ENCODE measurements at places on chromosomes 11 and 22. TPM values are rescaled to one million over a fixed set of nuclear protein-coding genes. Genes with fewer than 3 reads are reported as not detected.

DNA sequence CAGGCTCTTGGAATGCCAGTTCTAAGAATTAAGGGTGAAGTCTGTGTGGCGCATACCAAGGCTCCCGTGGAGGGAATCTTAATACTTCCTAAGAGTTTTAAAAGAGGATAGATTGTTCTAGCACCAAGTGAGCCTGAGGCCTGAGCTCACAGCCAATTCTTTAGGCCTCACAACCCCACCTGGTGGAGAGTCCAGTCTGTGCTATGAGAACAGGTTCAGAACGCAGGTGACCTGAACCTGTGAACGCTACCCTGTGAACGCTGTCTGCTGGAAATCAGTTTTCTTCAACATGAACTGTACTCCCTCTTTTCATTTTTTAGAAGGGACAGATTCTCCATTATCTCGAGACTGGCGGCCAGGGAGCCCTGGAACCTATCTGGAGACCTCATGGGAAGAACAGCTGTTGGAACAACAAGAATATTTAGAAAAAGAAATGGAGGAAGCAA, 43.2 kb upstream of the DLAT start:
- DNase-seq: peak; percentile 39

DNA sequence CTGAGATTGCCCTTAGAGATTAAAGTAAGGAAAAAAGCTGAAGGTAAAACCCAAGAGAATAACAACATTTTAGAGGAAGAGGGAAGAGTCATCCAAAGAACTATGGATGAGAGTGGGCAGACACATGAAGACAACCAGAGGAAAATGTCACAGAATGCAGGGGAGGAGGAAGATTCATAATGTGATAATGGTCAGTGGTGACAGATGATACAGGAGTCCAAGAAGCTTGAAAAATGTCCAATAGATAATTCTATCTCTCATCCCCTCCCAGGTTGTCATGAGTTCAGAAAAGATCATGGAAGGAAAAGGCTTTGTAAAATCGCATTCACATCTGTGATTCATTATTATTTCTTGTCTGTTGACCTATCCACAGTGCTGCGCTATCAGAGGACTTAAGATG, 282.3 kb upstream of the CCDC90B start:
- no peak for DNase-seq

DNA sequence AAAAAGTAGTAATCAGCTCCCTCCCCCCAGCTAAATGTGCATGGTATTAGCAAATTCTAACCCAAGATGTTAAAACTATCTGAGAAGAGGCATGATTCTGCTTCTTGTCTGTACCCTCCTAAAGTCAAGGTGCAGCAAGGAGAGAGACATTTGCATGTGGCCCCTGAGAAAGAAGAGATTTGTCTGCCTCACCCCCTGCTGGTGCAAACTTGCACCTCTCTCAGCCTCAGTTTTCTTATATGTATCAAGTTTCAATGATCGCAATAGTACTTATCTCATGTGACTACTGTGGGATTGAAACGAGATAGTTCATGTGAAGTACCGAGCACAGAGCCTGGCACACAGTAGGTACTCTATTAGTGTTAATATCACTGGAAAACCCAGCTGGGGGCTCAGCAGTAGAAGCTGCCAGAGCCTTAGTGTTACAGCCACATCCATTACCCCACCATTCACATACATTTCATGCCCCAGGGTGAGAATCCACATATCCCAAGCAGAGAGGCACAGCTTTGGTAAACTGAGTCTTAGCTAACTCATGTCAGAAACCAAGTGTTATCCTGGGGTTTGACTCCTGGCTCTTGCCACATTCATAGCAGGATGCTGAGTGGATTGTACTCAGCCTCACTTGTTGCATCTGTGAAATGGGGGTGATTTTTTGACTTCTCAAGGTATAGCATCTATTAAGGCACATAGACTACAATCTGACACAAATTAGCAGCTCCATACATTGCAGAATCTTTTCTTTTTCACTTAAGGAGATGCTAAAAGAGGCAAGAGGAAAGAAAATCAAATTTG, 24.9 kb downstream of the CD44 start:
- no peak for DNase-seq

GRCh38 chr22:27477171-27477570, 324.4 kb downstream of the MN1 start:
- no peak for DNase-seq

DNA sequence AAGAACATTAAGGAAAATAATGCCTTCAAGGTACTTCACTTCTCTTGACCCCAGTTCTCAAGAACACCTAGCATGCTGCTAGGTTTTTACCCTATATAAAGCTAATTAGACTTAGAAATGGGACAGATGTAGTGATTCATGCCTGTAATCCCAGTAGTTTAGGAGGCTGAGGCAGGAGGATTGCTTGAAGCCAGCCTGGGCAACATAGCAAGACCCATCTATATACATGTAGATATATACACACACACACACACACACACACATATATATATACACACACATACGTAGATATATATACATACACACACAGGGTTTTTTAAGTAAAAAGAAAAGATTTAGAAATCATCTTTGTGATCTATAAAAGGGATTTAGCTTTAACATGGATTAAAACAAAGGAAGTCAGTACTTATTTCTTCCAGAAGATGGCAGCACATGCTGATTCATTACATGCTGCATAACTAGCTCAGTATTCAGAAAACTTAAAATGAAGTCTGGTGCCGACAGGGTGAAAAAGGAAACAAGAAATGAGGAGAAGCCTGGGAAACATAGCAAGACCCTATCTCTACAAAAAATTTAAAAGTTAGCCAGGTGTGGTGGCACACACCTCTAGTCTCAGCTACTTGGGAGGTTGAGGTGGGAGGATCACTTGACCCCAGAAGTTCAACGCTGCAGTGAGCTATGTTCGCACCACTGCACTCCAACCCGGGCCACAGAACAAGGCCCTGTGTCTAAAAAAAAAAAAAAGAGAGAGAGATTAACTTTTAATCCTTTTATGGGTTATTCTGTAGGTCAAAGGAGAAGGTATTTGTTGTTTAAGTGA, 28.5 kb upstream of the RBX1 start:
- peak; percentile 38 for DNase-seq

DNA sequence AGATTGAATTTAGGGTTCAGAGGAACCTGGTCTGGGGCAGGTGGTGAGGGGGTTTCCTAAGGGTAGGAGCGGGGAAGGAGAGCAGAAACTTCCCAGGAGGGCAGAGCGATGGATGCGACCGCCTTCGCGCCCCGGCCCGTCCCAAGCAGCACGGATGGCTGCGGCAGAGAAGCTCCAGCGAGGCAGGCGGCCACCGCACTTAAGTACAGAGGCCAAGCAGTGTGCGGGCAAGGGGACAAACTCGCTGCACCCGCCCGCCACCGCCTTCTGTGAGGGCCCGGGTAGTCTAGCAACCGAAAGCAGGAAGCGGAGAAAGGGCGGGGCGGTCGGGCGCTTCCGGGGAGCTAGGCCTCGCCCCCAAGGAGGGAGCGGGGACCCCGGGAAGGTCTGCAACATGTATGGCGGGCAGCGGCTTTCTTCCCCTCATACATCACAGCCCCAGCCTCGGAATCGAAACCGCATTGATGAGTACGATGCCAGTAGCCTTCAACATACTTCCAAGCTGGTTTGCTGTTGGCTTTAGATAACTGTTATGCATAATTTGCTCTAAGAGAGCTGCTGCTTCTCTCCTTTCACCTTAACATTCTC, at the start of gene AGBL2:
TSS of gene AGBL2 (minus strand) at position 288 of the 588 bp plus-strand sequence. CDS start 719 bp downstream, outside the sequence.
- DNase-seq: peak; percentile 12

DNA sequence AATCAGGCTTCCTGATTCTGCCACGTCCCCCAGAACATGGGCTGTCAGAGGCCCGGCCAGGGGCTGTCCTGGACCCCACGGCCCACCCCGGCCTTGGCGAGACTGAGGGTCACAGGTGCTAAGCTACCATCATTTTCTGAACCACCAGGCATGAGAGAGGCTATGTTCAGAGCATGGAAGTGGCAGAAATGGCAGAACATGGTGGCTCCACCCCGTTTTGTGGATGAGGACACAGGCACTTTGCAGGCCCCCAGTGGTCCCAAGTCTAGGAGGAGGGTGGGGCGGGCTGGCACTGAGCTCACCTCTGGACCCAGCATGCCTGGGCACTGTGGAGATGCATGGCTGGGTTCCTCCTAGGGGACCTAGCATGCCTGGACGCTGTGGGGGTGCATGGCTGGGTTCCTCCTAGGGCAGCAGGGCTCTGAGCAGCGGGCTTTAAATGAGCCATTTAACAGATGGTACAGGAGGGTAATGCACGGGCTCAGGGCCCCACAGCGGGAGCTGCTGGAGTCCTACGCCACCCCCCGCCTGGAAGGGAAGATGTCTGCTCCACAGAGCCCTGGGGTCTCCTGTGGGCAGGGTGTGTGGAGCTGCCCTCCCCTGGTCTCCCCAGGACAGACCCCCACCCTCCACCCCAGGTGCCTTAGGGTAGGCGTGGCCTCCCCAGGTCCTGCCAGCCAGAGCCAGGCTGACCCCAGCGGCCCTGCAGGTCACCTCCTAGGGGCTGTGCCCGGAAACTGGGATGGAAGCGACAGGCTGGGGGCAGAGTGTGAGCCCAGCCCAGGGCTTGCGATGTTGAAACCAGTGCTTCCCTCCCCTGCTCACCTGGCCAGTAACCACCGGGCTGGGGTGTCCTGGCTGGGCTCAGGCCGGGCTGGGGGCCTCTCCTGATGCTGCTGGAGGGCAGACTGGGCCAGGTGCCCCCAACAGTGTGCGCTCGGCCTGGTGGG, 6.1 kb upstream of the MUC5AC start:
- no peak for DNase-seq

- DNase-seq: no peak
These were observed 1088.4 kb downstream of the LRRC4C start for GRCh38 chr11:40370821-40371616.

- DNase-seq: no peak
These were observed 22.3 kb upstream of the KCNJ11 start for GRCh38 chr11:17410606-17411379.

GRCh38 chr11:48019217-48019584, 38.8 kb downstream of the PTPRJ start:
- no peak for DNase-seq

- no peak for DNase-seq
These were observed 251.8 kb upstream of the BLID start for GRCh38 chr11:122367809-122368231.

GRCh38 chr11:68569357-68569756, 108.8 kb downstream of the PPP6R3 start:
- no peak for DNase-seq

- no peak for DNase-seq
These were observed 11.0 kb downstream of the OTUB1 start for GRCh38 chr11:63997104-63997700.

- DNase-seq: no peak
These were observed 120.9 kb downstream of the KCNQ1OT1 start for GRCh38 chr11:2578929-2579270.

GRCh38 chr11:96538104-96538503, 148.3 kb downstream of the JRKL start:
- no peak for DNase-seq

Gene APOA5
- total RNA-seq: not detected

Gene OR2AG2
- 0.04 TPM for total RNA-seq

Gene C11orf52
- 5.0 TPM for total RNA-seq

Gene RAB39A
- total RNA-seq: 1.3 TPM

Gene NXPE4
- not detected for total RNA-seq

Gene POU2AF1
- not detected for total RNA-seq

Gene TNNT3
- not detected for total RNA-seq

Gene XKR3
- total RNA-seq: not detected

Gene ACTN3
- not detected for total RNA-seq

Measured in kidney epithelial cell (primary cell).